NCI-H187 (cell line): ENCODE measurements at places on chromosomes 16 and 17.

DNA sequence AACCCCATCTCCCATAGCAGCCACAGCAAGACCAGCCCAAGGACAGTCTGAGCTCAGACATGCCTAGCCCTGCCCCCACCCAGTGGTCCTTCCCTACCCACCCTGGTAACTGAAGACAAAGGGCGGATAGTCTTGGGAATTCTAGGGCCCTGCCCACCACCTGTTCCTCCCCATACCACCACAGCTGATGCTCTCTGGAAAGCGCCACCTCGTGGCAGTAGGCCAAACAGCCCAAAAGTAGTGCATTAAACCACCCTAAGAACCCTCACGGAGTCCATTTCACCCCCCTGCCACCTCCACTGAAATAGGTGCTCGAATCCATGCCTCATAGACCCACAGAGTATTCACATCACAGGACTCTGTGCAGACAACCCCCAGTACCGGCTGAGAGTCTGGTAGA is 1021.4 kb downstream of the CDH8 start:
- DNase-seq = no peak

- no peak for DNase-seq
Observed at GRCh38 chr16:50152351-50152806, 727 bp upstream of the TENT4B start.

- DNase-seq = no peak
Observed at GRCh38 chr17:12940699-12941098, 77.1 kb downstream of the ELAC2 start.

- DNase-seq = no peak
Observed at GRCh38 chr17:20051624-20052023, 42.5 kb downstream of the SPECC1 start.

GRCh38 chr17:79618383-79619067 is 7.7 kb upstream of the RBFOX3 start:
- DNase-seq = peak; percentile 20

DNA sequence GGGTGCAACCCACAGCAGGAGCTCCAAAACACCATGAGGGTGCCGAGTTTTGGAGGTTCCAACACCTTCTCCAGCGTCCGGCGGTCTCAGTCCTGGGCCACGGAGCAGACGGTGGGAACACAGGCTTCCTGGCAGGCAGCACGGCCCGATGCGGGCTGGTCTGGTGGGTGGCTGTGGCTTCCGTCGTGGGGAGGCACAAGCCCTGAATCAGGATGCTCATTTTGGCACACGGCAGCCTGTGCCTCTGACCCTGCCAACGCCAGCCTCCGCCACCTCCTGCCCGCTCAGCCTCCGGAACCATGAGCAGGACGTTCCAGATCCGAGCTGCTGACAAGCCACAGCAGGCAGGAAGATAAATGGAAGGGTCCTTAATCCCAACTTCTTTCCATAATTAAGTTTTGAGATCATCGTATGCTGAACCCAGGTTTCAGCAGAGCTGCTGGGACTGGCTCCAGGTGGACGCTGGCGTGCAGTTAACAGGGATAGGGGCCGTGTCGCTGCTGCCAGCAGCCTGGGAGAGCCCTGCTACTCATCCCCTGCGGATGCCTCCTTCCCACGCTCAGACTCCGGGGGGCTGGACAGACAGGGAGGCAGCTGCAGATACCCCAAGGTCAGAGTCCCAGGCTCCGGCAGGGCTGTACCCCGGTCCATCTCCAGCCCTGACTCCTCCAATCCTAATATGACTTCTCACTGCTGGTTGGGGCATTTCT is 136.6 kb downstream of the ENGASE start:
- no peak for DNase-seq

DNA sequence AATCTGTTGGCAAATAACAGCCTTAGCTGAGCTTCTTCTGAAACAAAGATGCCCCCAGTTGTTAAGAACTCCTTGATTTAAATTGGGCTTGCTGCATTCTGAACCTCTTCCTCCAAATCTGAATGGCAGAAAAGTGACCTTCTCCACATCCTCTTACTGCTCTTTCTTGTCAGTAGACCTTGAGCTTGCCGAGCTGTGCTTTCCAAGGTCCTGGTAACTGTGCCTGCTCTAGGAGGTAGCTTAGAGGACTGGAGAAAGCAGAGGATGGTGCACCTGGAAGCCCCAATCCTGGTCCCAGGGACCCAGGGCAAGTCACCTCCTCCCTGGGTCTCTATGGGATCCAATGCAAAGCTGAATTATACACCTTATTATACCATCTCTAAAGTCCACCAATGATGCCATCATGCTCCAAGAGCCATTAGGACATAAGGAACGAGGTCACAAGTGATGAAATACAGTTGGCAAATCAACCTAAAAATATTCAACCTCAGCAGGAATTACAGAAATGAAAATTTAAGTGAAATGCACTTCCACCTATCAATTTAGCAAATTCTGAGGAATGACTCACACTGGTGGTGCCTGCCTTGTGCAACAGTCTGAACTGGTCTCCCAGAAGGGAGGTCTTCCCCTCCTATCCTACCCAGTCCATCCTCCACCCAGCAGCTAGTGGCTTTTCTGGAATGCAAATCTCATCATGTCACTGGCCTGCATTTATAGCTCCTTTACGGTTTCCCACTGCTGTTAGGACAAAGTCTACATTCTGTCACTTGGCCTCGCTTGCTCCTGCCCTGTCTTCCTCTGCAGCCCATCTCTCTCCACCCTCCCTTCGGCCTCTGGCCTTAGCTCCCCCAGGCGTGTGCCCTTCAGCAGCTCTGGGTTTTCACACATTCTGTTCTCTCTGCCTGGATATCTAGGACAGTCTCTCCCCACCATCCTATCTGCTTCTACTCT is 36.6 kb downstream of the TOM1L2 start:
- no peak for DNase-seq

GRCh38 chr17:10127819-10128425 is 70.5 kb downstream of the GAS7 start:
- DNase-seq = no peak

- DNase-seq = no peak
Observed at GRCh38 chr17:82045936-82046484, 5.6 kb downstream of the RFNG start.

- DNase-seq = no peak
Observed at GRCh38 chr16:66899945-66900710, 18.6 kb downstream of the CDH16 start.

GRCh38 chr16:50839356-50839755 is 97.5 kb downstream of the CYLD start:
- DNase-seq = no peak

DNA sequence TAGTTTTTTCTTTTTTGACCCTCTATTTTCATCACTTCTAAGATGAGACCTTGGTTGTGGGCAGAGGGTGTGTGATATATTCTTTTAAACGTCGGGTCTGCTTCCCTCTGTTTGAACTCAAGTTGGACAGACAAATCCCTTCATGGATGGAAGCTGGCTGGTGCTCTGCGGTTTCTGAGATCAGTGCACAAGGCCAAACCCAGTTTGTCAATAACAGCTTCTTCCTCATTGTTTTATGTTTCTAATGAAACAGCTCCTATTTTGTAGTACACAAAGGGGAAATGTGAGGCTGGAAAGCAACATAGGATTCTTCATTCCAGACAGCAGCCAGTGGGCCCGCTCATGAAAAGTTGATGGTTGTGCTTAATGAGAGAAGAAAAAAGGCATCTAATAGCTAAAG is 159.6 kb downstream of the PRKCA start:
- no peak for DNase-seq

DNA sequence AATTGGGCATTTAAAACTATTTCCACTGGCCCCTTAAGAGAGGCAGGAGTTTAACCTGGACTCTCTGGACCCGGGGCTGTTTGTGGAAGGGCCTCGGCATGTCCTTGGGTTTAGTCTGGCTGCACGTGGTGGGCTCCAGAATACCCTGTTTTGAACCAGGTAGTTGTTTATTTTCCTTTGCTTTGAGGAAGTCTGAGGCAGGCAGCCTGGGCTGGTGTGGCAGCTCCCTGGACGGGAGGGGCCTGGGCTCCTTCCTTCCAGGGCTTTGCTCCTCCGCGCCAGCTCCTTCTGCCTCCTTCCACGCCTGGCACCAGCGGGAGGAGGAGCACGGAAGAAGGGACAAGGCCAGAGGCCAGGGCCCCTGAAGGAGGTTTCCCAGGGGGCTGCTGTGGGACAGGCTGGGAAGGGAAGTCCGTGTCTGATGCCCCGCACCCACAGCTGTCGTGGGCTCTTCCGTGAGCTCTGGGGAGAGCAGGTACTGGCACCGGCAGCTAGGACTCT is 15.5 kb downstream of the BANP start:
- DNase-seq = no peak

DNA sequence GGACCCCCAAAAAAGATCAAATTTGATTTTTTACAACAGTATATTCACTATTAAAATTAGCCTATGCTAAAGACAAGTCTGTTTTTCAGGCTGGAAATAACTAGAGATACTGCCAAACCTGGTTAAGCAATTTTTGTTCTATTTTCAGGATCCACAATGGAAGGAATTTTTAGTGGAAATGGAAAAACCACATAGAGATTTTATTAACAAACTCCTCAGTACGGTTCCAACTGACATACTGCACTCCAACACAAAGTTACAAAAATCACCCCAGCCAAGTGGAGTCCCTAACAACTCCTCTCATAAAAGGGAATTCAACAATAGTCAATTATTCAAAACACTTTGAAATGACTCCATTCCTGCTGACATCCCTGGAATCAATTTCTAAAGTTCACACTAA is 101.6 kb upstream of the TOB1 start:
- no peak for DNase-seq

DNA sequence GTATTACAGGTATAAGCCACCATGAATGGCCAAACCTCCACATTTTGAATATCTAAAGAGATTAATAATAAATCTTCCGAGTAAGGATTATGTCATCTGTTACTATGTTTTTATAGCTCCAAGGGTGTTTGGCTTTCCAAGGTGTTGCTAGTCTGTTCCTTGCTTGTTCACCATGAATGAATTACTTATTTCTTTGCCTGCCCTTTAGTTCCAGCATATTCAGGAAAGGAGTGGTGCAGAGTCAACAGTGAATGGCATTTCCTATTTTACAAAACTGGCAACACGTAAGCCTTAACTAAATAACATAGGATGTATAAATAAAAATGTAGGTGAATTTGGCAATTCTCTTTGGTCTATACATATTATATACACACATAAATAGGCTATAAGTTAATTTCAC is 70.3 kb downstream of the MYO1D start:
- DNase-seq = no peak

- DNase-seq = no peak
Observed at GRCh38 chr17:82315703-82316358, 1.6 kb downstream of the CD7 start.

DNA sequence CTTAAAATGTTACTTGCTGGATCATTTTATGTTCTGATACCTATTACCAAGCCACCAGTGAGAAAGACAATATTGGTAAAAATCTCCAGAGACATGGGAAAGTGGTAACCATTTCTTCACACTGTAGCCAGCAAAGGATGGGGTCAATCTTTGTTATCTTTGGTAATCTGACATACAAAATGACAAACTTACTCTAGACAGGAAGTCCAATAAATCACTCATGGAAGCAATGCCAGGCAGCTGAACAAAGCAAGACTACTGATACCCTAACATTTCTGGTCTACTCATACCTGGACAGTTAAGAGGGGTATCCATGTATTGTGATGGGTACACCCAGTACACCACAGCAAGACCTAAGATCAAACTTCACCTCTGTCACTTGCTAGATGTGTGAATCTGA is 19.0 kb downstream of the GRB2 start:
- DNase-seq = no peak

DNA sequence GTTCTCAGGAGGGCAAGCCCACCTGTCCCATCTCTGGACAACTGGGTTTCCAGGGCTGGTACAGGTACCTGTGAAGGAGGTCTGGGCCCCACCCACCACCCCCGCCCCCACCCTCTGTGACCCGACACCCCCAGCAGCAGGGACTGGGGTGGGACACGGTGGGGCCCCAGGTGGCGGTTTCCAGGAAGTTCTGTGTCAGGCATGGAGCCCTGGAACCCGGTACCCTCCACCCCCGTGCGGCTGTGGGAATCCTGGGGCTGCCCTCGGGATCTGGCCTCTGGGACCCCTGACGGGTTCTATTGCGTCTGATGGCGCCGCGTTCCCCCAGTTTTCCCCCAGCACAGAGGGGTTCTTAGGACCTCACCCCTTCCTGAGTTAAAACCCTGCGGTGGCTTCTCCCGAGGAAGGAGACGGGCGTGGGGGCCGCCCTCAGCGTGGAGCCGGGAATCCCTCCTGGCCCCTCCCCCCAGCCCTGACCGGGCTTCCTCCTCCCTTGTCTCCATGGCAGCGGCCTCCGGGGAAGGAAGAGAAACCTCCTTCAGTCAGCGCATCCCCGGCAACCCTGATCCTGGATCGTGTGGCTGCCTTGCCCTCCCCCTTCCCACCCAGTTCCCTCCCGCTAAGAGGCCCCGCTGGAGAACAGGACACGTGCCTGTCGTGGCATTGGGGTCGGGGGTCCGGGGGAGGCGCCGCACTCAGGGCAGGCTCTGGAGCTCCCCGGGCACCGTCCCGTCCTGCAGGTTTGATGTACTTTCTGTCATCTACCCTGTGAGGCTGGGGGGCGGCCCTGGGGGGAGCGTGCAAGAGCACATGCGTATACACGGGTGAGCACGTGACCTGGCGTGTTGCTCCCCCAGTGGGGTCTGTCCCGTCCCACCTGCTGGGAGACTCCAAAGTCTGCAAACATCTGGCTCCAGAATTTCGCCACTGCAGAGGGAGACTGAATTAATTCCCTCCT is 30.3 kb downstream of the CACNA1H start:
- DNase-seq = peak; percentile 92

DNA sequence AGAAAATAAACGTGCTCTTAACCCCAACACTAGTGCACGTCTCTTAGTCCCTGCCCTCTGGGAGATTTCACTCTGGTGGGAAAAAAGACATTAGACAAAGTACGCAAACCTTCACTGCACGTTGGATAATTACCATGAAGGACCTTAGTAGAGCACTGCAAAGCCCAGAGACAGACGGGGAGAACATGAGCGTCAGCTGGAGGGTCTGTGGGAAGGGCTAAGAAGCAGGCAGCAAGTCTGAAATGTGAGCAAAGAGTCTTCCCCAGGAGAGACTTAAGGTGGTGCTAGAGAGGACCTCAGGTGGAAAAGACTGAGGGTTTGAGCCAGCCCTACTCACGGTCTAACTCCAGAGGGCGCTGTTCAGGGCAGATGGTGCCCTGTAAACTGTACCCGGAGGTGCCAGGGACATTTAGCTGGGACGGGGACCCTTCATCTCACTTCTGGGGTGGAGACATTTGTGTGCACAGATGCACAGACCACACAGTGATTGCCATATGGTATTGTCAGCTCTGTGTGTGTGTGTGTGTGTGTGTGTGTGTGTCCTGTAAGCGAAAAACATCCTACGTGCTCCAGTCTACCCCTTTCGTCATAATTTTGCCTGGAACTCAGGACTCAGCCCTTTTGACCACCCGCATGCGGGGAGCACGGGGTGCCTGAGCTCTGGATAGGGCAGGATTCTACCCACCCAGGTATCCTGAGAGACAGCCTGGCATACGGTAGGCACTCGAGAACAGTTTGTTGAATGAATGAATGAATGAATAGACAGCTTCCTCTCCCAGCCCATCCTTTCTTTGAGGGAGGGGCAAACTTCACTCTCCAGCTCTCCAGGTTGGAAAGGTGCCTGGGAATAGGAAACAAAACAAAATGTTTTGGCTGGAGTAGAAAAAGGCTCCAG is 10.1 kb upstream of the STAC2 start:
- DNase-seq = no peak

- DNase-seq = no peak
Observed at GRCh38 chr17:60305141-60305540, 86.8 kb downstream of the USP32 start.
